Astrocyte (in vitro differentiated cells and primary cell): ENCODE measurements at places on chromosomes 2 and 18.

DNA sequence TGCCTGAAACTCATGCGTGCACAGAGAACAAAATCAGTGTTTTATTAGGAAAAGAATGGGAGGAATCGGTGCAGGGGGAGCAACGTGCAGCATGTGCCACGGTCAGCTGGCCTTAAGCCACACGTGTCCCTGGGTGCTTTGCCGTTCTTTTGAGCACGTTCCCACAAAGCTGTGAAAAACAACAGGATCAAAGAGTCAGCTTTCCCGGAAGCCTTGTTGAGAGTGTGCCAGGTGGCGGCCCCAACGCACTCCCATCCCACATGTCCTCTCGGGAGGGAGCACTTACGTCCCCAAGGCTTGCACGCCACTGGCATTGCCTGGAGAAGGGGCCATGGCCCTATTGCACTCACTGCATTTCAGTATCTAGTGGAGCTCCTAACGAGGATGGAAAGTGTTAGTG is 511.2 kb downstream of the EIPR1 start:
- no peaks in the 10 kb centered on the region for H3K4me1 ChIP-seq
- H3K36me3 ChIP-seq: no peaks in the 10 kb centered on the region
- H3K4me3 ChIP-seq: no peak overlapping the region
- no peak for DNase-seq
- no peaks in the 10 kb centered on the region for H3K27me3 ChIP-seq
- H3K27ac ChIP-seq: no peak overlapping the region

DNA sequence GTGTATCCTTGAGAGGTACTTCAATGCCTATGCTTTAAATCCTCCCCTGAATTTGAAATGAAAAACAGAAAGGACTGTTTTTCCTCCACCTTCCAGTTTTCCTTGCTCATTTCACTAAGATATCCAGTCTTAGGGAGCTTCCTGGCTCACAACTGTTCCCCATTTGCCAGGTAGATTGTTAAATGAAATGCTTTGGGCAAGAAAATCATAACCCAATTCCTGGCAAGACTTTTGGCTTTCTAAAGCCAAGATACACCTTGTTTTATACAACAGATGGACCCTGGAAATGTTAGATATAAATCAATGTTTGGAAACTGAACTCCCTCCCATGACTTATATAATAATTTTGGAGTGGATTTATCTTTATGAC is 3.6 kb upstream of the CHMP3 start:
- H3K4me3 ChIP-seq: no peak overlapping the region
- no peak overlapping the region for H3K27ac ChIP-seq
- no peak for DNase-seq
- H3K27me3 ChIP-seq: no peaks in the 10 kb centered on the region
- peaks cover 4% of the 10 kb centered on the region for H3K4me1 ChIP-seq
- no peaks in the 10 kb centered on the region for H3K36me3 ChIP-seq

DNA sequence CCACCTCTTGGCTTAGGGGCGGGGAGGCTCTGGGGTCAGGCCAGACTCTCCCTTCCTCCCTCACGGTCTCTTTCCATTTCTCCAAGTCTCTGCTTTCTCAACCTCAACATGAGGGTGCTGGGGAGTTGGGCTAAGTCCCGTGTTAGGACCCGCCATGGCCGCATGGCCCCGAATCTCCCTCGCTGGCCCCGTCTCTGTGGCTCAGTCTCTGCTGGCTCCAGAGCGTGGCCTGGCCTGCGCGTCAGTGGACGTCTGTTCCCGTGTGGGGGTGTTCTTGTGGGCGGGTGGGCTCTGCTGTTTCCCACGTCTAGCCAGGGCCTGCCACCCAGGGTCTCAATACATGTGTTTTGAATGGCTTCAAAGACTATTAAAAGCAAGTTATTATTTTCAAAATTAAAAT is 12.4 kb downstream of the ALLC start:
- H3K4me1 ChIP-seq: no peaks in the 10 kb centered on the region
- DNase-seq: no peak
- H3K4me3 ChIP-seq: no peak overlapping the region
- no peak overlapping the region for H3K27ac ChIP-seq

DNA sequence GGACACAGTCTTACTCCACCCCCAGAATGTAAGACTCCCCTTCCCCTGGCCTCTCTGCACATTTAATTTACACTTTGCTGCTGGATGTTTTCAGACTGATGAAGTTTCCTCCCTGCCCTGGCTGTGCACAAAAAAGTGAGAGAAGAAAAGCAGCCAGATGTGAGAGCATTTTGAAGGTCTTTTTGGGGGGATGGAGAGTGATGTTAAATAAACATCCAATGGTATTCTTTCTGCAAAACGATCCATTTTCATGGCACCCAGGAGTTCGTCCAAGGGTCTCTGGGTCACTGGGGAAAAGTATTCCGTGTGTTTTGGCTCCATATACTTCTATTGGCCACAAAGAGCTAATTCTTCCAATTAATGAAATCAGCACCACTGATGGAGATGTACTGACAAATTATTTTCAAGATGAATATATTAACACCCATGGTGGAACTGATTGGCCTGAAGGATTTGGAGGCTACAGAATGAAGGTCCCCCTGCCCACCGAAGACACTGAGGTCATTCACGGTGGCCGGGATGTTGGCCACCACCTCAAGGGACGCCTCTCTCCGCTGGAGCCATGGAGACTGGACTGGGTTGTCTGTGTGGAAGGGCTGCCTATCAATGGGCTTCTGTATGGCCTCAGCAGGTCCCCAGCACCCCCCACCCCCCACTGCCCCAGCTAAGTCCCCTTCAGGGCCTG is 107.6 kb upstream of the PKDCC start:
- H3K27ac ChIP-seq: no peak overlapping the region
- no peak overlapping the region for H3K4me3 ChIP-seq
- no peaks in the 10 kb centered on the region for H3K36me3 ChIP-seq
- peaks cover 34% of the 10 kb centered on the region for H3K4me1 ChIP-seq
- DNase-seq: no peak

- H3K27ac ChIP-seq: no peak overlapping the region
- no peak overlapping the region for H3K4me3 ChIP-seq
- H3K27me3 ChIP-seq: no peaks in the 10 kb centered on the region
- no peaks in the 10 kb centered on the region for H3K36me3 ChIP-seq
Measured at GRCh38 chr2:40226637-40227036, 225.3 kb downstream of the SLC8A1 start.
